Uterine smooth muscle cell (primary cell): ENCODE measurements at places on chromosomes 13 and 19. TPM values are rescaled to one million over a fixed set of nuclear protein-coding genes. Genes with fewer than 3 reads are reported as not detected.

NCR1 gene
- not detected in 2 replicates for total RNA-seq

GPC5 gene
- 0.11 and 0.25 TPM in 2 replicates for total RNA-seq

UBA52 gene
- total RNA-seq: 425 and 545 TPM in 2 replicates

FAM216B gene
- total RNA-seq: not detected in 2 replicates

MBD3L3 gene
- total RNA-seq: not detected in 2 replicates

EBI3 gene
- not detected in 2 replicates for total RNA-seq

ANGPTL8 gene
- not detected in 2 replicates for total RNA-seq

ZFP14 gene
- 2.3 and 4.7 TPM in 2 replicates for total RNA-seq

ZNF177 gene
- total RNA-seq: 0.89 and 2.9 TPM in 2 replicates

OLFM4 gene
- total RNA-seq: 0.12 TPM in 1 of 2 replicates, not detected in the other

HSD17B14 gene
- 6.0 and 16.1 TPM in 2 replicates for total RNA-seq

GIPC3 gene
- total RNA-seq: under 0.01 TPM in 1 of 2 replicates, not detected in the other

VSTM1 gene
- not detected in 2 replicates for total RNA-seq

NCAN gene
- total RNA-seq: under 0.01 TPM in 1 of 2 replicates, not detected in the other

DMWD gene
- total RNA-seq: 42.9 and 55.0 TPM in 2 replicates

LILRA2 gene
- total RNA-seq: not detected in 2 replicates

TNNT1 gene
- total RNA-seq: 4.1 and 4.5 TPM in 2 replicates

CNFN gene
- total RNA-seq: not detected in 2 replicates

GSX1 gene
- not detected in 2 replicates for total RNA-seq

PLEKHF1 gene
- total RNA-seq: 42.8 and 72.5 TPM in 2 replicates

TBXA2R gene
- 1.4 and 1.6 TPM in 2 replicates for total RNA-seq

NRTN gene
- not detected in 2 replicates for total RNA-seq

CDC16 gene
- total RNA-seq: 57.2 and 62.6 TPM in 2 replicates

POGLUT2 gene
- 14.1 and 20.1 TPM in 2 replicates for total RNA-seq

ZNF418 gene
- 6.5 and 8.4 TPM in 2 replicates for total RNA-seq

HCST gene
- 0.22 and 1.5 TPM in 2 replicates for total RNA-seq

KIR3DL2 gene
- total RNA-seq: not detected in 2 replicates

HRC gene
- not detected in 2 replicates for total RNA-seq

CEACAM8 gene
- total RNA-seq: not detected in 2 replicates

HIPK4 gene
- total RNA-seq: 0.33 TPM in 1 of 2 replicates, not detected in the other

SELENOV gene
- not detected in 2 replicates for total RNA-seq

REX1BD gene
- total RNA-seq: 56.5 and 76.9 TPM in 2 replicates

GPR183 gene
- under 0.01 and 0.22 TPM in 2 replicates for total RNA-seq

CD209 gene
- not detected in 2 replicates for total RNA-seq

ZNF329 gene
- 14.8 and 18.4 TPM in 2 replicates for total RNA-seq

CEACAM21 gene
- total RNA-seq: not detected in 2 replicates

SYNGR4 gene
- not detected in 2 replicates for total RNA-seq

SLC25A41 gene
- total RNA-seq: 0.11 TPM in 1 of 2 replicates, not detected in the other

KL gene
- 0.11 and 0.12 TPM in 2 replicates for total RNA-seq

CYP4F3 gene
- not detected in 2 replicates for total RNA-seq

MIA gene
- 0.22 and 0.62 TPM in 2 replicates for total RNA-seq
